A549 treated with Mapracorat at 1 μM for 4 hours (cell line): ENCODE measurements at places on chromosomes 2 and 18. TPM values are rescaled to one million over a fixed set of nuclear protein-coding genes. Genes with fewer than 3 reads are reported as not detected.

Gene ADD2
- 21.3 to 27.6 TPM (median 27.3 TPM) in 5 replicates for total RNA-seq

Gene DLX2
- 0.33 to 0.97 TPM (median 0.52 TPM) in 5 replicates for total RNA-seq

Gene IFIH1
- 0.81 to 1.4 TPM (median 0.99 TPM) in 5 replicates for total RNA-seq

Gene DPYSL5
- total RNA-seq: 3.6 to 7.7 TPM (median 5.3 TPM) in 5 replicates

Gene IL36B
- total RNA-seq: 0.15 to 0.34 TPM (median 0.17 TPM) in 3 of 5 replicates, not detected in the others
